Central memory CD8-positive, alpha-beta T cell (primary cell): ENCODE measurements at places on chromosomes 13 and 19.

- no peaks in the 10 kb centered on the region for H3K4me1 ChIP-seq
- no peak overlapping the region for H3K27ac ChIP-seq
- DNase-seq, result no peak
- H3K36me3 ChIP-seq, result no peaks in the 10 kb centered on the region
- peaks cover 58% of the 10 kb centered on the region for H3K27me3 ChIP-seq
- H3K4me3 ChIP-seq, result no peak overlapping the region
These were observed 20.9 kb upstream of the IGSF23 start for GRCh38 chr19:44592451-44592890.

GRCh38 chr13:77502104-77502720 is 33.3 kb upstream of the SCEL start:
- H3K4me3 ChIP-seq, result no peak overlapping the region
- no peaks in the 10 kb centered on the region for H3K27me3 ChIP-seq
- DNase-seq, result no peak

GRCh38 chr13:44540761-44541434 is 35.2 kb downstream of the TSC22D1 start:
- H3K27ac ChIP-seq, result peak overlapping the region; percentile 30
- H3K4me3 ChIP-seq, result no peak overlapping the region
- no peaks in the 10 kb centered on the region for H3K27me3 ChIP-seq
- no peaks in the 10 kb centered on the region for H3K36me3 ChIP-seq
- DNase-seq, result no peak
- no peaks in the 10 kb centered on the region for H3K4me1 ChIP-seq

GRCh38 chr13:93066187-93066586 is 160.4 kb upstream of the GPC6 start:
- no peak overlapping the region for H3K4me3 ChIP-seq
- no peak for DNase-seq
- H3K27ac ChIP-seq, result no peak overlapping the region
- H3K36me3 ChIP-seq, result no peaks in the 10 kb centered on the region
- H3K4me1 ChIP-seq, result no peaks in the 10 kb centered on the region

GRCh38 chr13:46567671-46568070 is 14.7 kb downstream of the LRCH1 start:
- peaks cover 46% of the 10 kb centered on the region for H3K4me1 ChIP-seq
- H3K27ac ChIP-seq, result no peak overlapping the region
- DNase-seq, result no peak
- no peaks in the 10 kb centered on the region for H3K27me3 ChIP-seq
- H3K36me3 ChIP-seq, result no peaks in the 10 kb centered on the region
- H3K4me3 ChIP-seq, result no peak overlapping the region

DNA sequence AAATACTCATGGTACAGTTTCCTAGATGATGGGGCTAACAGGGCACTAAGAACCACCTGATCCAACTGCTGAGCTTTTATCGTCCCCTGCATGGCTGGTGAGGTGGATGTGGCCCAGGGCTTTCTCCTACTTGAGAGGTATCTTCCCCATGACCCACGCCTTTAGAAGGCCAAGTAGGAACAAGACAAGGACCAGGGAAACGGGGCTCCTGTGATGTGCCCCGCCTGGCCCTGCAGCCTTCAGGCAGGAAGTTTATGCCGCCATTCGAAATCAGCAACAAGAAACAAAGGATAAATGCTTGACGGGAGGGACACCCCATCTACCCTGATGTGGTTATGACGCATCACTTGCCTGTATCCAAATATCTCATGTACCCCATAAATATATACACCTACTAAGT is 4.1 kb downstream of the NLRP13 start:
- peaks cover 11% of the 10 kb centered on the region for H3K27me3 ChIP-seq
- no peak overlapping the region for H3K4me3 ChIP-seq
- no peak overlapping the region for H3K27ac ChIP-seq
- no peak for DNase-seq
- H3K4me1 ChIP-seq, result no peaks in the 10 kb centered on the region
- H3K36me3 ChIP-seq, result peaks cover 2% of the 10 kb centered on the region

GRCh38 chr13:80113714-80114454 is 227.0 kb downstream of the SPRY2 start:
- no peaks in the 10 kb centered on the region for H3K27me3 ChIP-seq
- no peak overlapping the region for H3K4me3 ChIP-seq
- no peaks in the 10 kb centered on the region for H3K36me3 ChIP-seq
- H3K27ac ChIP-seq, result no peak overlapping the region
- no peaks in the 10 kb centered on the region for H3K4me1 ChIP-seq

- H3K4me3 ChIP-seq, result no peak overlapping the region
- peaks cover 3% of the 10 kb centered on the region for H3K36me3 ChIP-seq
- H3K27me3 ChIP-seq, result no peaks in the 10 kb centered on the region
These were observed 1500.4 kb upstream of the MIR17HG start for GRCh38 chr13:89846926-89847585.

- no peak overlapping the region for H3K4me3 ChIP-seq
- peaks cover 14% of the 10 kb centered on the region for H3K36me3 ChIP-seq
- peaks cover 48% of the 10 kb centered on the region for H3K4me1 ChIP-seq
- no peak overlapping the region for H3K27ac ChIP-seq
- DNase-seq, result no peak
- H3K27me3 ChIP-seq, result no peaks in the 10 kb centered on the region
These were observed 7.7 kb downstream of the NDUFB7 start for GRCh38 chr19:14563989-14564651.

- H3K27me3 ChIP-seq, result peaks cover 73% of the 10 kb centered on the region
- no peaks in the 10 kb centered on the region for H3K4me1 ChIP-seq
- H3K36me3 ChIP-seq, result no peaks in the 10 kb centered on the region
- no peak overlapping the region for H3K27ac ChIP-seq
- no peak overlapping the region for H3K4me3 ChIP-seq
These were observed 32.9 kb downstream of the TSHZ3 start for GRCh38 chr19:31316201-31316951.

DNA sequence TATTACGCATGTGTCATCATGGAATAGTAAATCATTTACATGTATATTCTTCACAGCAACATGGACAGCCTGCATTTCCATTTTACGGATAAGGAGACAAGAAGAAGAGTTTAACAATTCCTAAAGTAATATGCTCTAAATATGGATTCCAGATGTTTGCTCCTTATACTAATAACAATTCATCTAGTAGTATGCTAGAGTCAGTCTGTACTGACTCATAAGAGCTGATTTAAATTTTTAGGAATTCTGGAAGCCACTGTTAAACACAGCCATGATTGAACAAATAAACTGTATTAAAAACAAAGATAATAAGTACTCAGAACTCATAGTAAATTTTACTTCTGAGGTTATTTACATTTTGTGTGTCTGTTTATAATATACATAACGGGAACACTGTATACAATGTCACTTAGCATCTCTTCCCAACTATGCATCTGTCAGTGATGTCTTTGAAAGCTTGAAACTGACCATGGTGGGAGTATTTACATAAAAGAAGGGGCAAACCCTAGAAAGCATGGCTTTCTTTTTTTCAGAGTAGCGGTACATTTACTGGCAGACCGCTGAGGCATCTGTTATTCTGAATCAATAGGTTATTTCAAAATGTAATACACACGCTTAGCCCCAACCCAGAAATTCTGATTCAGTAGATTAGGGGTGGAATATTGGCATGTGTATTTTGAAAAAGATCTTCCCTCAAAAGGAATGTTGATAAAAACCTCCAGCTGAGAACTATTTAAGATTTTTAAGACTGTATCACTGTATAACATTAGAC is 12.9 kb downstream of the ZC3H13 start:
- H3K36me3 ChIP-seq, result peaks cover 36% of the 10 kb centered on the region
- no peaks in the 10 kb centered on the region for H3K27me3 ChIP-seq
- H3K4me3 ChIP-seq, result no peak overlapping the region
- no peak overlapping the region for H3K27ac ChIP-seq
- DNase-seq, result no peak

GRCh38 chr13:99506634-99507033 is 5.4 kb downstream of the TM9SF2 start:
- H3K27me3 ChIP-seq, result no peaks in the 10 kb centered on the region
- H3K4me1 ChIP-seq, result peaks cover 74% of the 10 kb centered on the region
- no peak overlapping the region for H3K4me3 ChIP-seq
- H3K36me3 ChIP-seq, result peaks cover 16% of the 10 kb centered on the region

GRCh38 chr13:110092831-110093247 is 214.1 kb downstream of the COL4A1 start:
- H3K4me1 ChIP-seq, result no peaks in the 10 kb centered on the region
- DNase-seq, result no peak
- no peaks in the 10 kb centered on the region for H3K36me3 ChIP-seq
- H3K27ac ChIP-seq, result no peak overlapping the region

DNA sequence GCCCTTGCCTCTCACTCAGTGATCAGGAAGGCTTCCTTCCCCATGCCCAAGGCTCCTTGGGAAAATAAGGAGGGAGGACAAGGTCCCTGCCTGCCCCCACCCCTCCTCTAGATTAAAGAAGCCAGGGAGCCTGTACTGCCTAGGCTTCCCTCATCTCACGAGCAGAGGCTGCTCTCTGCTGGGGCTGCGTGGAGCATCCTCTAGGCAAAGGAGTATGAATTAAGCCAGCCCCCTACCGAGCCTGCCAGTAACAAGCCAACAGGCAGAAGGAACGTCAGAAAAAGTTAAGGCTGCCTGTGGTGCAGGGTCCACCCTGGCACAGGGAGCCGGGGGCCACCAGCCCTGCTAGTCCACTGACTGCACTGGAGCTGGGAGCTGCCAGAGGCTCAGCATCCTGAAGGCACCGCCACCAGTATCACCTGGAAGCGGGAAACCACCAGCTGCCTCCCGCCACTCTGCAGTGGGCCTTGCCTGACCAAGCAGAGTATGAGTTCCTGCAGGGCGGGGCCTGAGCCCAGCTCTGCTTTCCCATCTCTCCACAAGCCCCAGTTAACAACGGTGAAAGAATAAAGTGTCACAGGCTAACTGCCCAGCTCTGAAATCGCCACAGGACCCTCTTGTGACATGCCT is 6.8 kb downstream of the NAPA start:
- H3K4me1 ChIP-seq, result peaks cover 62% of the 10 kb centered on the region
- no peak for DNase-seq
- H3K4me3 ChIP-seq, result no peak overlapping the region
- H3K36me3 ChIP-seq, result peaks cover 24% of the 10 kb centered on the region
- H3K27ac ChIP-seq, result peak overlapping the region; percentile 38

DNA sequence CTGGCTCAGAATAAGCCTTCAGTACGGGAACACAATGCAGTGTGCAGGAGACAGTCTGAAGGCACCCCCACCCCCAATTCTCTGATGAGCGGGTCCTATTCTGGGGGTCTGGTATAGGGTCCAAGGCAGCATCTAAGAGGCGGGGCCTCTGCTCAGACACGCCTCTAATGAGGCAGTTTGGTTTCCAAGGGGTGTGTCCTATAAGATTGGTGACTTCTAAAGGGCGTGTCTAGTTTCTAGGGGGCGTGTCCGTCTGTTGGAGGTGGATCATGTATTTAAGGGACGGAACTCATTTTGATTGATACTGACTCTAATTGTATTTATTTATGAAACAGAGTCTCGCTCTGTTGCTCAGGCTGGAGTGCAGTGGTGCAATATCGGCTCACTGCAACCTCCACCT is 8.7 kb downstream of the FIZ1 start:
- no peak overlapping the region for H3K4me3 ChIP-seq
- peaks cover 23% of the 10 kb centered on the region for H3K4me1 ChIP-seq
- H3K36me3 ChIP-seq, result peaks cover 4% of the 10 kb centered on the region
- no peaks in the 10 kb centered on the region for H3K27me3 ChIP-seq

DNA sequence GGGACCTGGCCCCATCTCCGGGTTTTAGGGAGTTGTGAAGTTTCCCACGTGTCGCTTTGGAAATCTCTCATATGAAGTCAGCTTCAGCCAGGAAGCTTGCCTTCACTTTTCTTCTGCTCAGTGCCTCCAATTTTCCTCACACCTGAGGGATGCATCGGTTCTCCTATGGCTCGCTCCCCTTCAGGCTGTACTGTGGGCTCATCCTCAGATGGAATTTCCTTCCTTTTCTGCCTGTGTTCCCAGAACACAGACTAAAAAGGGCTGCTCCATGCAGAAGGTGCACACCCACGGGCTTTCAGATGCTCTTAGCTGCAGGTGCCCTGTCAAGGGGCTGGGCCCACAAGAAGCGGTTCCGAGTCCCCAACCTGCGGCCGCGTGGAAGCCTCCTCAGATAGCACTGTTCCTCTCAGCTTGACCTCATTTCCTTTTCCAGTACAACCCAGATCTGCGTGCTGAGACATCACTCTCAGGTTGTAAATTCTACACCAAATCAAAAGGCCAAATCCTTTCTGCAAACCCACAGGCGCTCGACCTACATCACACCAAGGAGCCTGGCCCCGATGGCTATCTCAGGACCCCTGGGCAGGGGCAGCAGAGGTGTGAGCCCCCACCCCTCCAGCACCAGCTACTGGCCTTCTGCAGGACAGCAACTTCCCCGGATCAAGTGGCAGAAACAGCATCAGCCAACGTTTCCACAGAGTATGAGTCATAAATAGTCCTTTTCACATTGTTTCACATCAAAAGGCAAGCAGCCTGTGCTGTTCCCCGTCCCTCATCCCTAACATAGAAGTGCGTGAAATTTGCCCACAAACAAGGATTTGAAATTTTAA is 275.9 kb downstream of the ZNF536 start:
- no peak overlapping the region for H3K4me3 ChIP-seq
- H3K27ac ChIP-seq, result no peak overlapping the region
- DNase-seq, result no peak
- H3K36me3 ChIP-seq, result peaks cover 2% of the 10 kb centered on the region
- no peaks in the 10 kb centered on the region for H3K4me1 ChIP-seq

GRCh38 chr13:79393564-79394249 is 12.3 kb downstream of the RBM26 start:
- peaks cover 12% of the 10 kb centered on the region for H3K36me3 ChIP-seq
- peaks cover 56% of the 10 kb centered on the region for H3K4me1 ChIP-seq
- peak overlapping the region; percentile 63 for H3K4me3 ChIP-seq
- no peaks in the 10 kb centered on the region for H3K27me3 ChIP-seq
- no peak for DNase-seq
- peak overlapping the region; percentile 20 for H3K27ac ChIP-seq

DNA sequence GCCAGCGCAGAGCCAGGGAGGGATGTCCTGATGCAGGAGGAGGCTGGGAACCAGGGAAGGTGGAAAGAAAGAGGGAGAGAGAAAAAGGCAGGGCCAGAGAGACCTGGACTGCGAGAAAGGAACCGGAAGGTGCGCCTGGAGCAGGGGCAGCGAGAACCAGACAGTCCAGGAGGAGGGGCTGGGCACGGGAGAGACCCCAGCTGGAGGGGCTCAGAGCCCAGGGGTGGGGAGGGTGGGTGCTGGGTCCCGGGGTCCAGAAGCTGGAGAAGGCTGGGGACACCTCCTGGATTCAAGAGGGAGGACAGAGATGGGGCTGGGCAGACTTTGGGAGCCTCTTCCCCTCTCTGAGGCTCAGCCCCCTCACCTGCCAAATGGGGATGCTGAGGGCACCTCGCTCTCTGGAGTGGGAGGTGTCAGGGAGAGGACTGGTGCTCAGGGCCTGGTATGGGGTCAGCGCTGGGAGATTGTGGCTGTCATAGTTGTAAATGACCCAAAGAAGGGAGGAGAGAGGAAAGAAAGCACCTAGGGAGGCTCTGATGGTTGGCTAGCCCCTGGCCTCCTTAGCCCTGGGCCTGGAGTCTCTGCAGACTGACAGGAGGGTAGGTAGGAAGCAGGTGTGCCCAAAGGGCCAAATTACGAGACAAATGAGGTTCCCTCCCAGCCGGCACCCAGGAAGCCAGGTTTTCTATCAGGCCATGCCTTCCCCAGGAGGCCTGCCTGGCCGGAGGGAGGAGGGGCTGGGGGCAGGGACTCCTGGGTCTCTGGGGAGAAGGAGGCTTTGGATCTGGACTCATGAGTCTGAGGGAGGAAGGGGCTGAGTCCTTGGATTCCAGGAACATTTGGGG is 1.3 kb upstream of the SPACA6 start:
- H3K27me3 ChIP-seq, result peaks cover 58% of the 10 kb centered on the region
- H3K4me3 ChIP-seq, result peak overlapping the region; percentile 48
- H3K27ac ChIP-seq, result peak overlapping the region; percentile 66
- no peak for DNase-seq
- H3K36me3 ChIP-seq, result peaks cover 3% of the 10 kb centered on the region

GRCh38 chr13:112702341-112702985 is 12.6 kb downstream of the ATP11A start:
- no peak for DNase-seq
- H3K4me3 ChIP-seq, result no peak overlapping the region
- no peaks in the 10 kb centered on the region for H3K27me3 ChIP-seq
- H3K4me1 ChIP-seq, result peaks cover 33% of the 10 kb centered on the region
- H3K36me3 ChIP-seq, result no peaks in the 10 kb centered on the region
